CD4-positive, alpha-beta T cell treated with Interleukin-6 for 4 hours (primary cell): ENCODE measurements at places on chromosomes 1 and 21.

DNA sequence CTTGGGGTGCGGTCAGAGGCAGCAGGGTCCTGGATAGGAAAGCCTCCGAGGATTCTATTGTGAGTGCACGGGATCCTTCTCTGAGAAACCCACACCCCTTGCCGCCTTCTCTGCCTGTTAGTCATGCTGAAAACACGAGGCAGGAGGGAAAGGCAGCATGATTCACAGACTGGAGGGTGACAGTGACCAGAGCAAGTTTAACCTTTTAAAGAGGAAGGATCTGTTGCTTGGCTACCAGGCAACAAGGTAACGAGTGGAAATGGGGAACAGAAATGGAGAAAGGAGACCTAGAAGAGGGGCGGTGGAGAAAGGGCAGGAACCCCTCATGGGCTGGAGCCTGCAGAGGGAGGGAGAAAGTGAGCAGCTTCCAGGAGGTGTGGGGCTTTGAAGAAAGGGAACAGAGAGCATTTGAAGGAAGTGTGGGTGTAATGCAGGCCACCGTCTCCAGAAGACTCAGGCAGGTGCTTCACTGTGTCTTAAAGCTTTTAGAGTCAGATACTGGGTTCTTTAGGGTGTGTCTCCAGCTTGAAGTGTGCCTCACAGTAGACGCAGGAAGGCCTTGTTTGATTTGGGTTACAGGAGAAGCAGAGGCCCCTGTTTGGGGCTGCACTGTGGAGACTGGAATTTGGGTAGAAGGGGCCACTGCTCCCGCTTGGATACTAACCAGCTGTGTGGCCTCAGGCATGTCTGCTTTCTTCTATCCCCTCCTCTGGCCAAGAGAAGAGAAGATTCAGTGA lies 19.1 kb downstream of the OPTC start:
- peak; percentile 63 for DNase-seq

- DNase-seq: no peak
Measured at GRCh38 chr21:44477712-44478111, 22.4 kb downstream of the LRRC3 start.

DNA sequence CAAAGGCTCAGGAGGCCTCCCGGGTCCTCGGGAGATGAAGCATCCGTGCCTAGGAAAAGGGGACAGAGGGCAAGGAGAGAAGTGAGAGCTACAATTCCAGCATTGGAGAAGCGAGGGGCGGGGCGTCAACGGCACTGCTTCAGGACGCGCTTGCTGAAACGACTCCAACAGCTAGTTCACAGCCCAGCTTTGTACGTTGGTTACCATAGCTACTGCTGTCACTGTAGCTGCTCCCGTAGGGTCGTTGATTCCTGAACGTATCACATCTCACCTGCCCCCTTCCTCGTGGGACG lies 63.1 kb downstream of the TOR1AIP2 start:
- no peak for DNase-seq

DNA sequence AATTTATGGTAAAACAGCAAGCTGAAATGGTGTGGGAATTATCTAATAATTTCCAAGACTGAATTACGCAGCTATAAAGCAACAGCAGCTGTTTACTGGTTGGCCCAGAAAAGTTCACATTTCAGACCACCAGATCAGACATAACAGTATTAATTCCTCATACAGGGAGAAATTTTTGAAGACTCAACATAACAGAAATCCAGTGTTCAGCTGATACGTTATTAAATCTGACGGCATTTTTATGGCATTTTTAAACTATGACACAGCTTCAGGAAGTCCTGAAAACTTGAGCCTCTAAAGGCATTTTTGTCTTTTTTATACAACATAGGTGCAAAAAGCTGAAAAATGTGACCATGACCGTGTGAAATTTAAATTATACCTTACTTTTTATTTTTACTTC lies 91.2 kb downstream of the APP start:
- DNase-seq: no peak

- peak; percentile 39 for DNase-seq
Measured at GRCh38 chr1:17502326-17502778, 37.1 kb upstream of the ARHGEF10L start.

- no peak for DNase-seq
Measured at GRCh38 chr21:32515874-32516273, 69.4 kb downstream of the TCP10L start.

DNA sequence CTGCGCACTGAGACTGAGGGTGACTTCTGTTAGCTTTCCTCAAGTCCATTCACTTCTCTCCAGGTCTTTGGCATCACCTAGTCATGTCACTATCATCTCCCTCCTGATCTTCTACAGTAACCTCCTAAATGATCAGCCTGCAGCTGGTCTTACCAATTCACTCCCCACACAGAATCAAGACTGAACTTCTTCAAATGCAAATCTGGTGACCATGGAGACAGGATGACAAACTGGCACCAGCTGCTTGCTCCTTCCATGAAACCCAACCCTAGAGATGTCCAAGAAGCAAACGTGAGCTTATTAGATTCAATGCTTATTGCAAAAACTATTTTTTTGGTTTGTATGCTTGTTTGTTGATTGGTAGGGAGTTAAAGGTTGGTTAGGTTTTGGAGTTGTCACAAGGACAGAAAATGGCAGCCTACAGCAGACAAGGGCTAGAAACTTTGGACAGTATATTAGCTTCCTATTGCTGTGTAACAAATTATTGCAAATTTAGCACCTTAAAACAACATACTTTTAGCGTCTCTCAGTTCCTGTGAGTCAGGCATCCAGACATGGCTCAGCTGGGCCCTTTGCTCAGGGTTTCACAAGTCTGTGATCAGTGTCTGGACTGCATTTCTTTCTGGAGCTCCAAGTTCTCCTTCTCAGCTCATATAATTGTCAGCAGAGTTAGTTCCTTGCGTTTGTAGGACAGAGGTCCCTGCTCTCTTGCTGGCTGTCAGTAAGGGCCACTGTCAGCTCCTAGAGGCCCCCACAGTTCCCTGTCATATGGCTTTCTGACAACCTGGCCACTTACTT lies 53.3 kb upstream of the GJA8 start:
- no peak for DNase-seq

- no peak for DNase-seq
Measured at GRCh38 chr1:56434025-56434424, 145.3 kb downstream of the PLPP3 start.

DNA sequence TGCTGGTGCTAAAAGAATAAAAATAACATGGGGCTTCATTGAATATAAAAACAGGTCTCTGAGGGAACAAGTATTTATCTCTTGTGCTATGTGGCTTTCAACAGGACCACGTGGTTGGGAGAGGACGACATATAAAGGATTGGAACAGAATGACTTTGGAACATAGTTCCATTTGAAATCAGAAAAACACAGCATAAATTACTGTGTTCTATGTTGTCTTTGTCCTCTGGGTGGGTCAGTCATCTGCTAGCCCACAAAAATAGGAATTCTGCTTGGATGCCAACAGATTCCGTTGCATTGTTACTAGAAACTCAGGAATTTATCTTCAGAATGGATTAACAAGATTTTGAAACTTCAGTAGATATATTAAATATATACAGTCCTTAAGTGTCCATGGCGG lies 5.9 kb downstream of the CEP85 start:
- no peak for DNase-seq
